ENCODE measurements at places on chromosomes 2 and 18. TPM values are rescaled to one million over a fixed set of nuclear protein-coding genes. Genes with fewer than 3 reads are reported as not detected.

MC5R gene
- total RNA-seq, result not detected

HADHA gene
- 270 TPM for total RNA-seq

GRCh38 chr2:105062158-105062557 is 24.3 kb downstream of the MRPS9 start:
- no peaks in the 10 kb centered on the region for H3K4me1 ChIP-seq
- H3K36me3 ChIP-seq, result no peaks in the 10 kb centered on the region
- no peak overlapping the region for H3K4me3 ChIP-seq
- no peak for DNase-seq
- H3K27ac ChIP-seq, result no peak overlapping the region

GRCh38 chr2:192887337-192887736 is 692.6 kb upstream of the TMEFF2 start:
- H3K27ac ChIP-seq, result no peak overlapping the region
- no peak for DNase-seq
- H3K36me3 ChIP-seq, result no peaks in the 10 kb centered on the region
- no peaks in the 10 kb centered on the region for H3K4me1 ChIP-seq
- H3K27me3 ChIP-seq, result no peaks in the 10 kb centered on the region
- no peak overlapping the region for H3K4me3 ChIP-seq

DNA sequence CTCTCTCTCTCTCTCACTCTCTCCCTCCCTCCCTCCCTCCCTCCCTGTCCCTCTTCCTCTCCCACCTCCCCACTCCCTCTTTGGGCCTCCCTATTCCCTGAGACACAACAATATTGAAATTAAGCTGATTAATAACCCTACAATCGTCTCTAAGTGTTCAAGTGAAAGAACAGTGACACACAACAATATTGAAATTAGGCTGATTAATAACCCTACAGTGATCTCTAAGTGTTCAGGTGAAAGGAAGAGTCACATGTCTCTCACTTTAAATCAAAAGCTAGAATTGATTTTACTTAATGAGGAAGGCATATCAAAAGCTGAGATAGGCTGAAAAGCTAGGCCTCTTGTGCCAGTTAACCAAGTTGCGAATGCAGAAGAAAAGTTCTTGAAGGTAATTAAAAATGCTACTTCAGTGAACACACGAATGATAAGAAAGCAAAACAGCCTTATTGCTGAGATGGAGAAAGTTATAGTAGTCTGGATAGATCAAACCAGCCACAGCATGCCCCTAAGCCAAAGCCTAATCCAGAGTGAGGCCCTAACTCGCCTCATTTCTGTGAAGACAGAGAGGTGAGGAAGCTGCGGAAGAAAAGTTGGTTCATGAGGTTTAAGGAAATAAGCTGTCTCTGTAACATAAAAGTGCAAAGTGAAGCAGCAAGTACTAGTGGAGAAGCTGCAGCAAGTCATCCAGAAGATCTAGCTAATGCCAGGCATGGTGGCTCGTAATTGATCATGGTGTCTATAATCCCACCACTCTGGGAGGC is 21.3 kb downstream of the MALT1 start:
- H3K27ac ChIP-seq, result no peak overlapping the region
- H3K4me1 ChIP-seq, result no peaks in the 10 kb centered on the region
- no peak for DNase-seq
- H3K36me3 ChIP-seq, result peaks cover 24% of the 10 kb centered on the region
